ENCODE measurements at places on chromosomes 2 and 18.

DNA sequence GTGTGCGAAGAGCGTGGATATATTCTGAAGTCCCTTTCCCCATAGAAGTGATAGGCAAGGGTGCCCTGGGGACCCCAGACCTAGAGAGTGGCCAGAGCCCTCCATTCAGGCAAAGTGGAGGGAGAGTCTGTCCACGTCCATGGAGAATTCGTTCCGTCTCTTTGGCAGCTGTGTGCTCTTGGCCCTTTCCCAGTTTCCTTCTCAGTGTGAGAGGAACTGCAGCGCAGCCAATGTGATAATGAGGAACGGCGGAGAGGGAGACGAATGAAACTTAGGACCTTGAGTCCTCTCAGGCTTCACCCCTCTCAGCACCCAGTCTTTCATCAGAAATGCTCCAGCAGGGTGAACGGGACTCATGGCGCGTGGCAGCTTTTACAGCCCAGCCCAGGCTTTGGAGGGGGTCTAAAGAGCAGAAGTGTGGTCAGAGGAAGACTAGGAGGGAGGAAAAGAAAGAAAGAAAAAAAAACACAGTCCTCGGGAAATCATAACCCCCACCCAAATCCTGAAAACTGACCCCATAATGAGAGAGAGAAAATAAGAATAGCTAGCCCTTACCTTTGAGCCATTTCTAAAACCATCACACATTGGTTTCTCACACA lies 95.0 kb upstream of the RIOK3 start:
- DNase-seq = no peak

GRCh38 chr2:99780276-99780675 lies 290.5 kb upstream of the REV1 start:
- no peak for DNase-seq

GRCh38 chr18:11523804-11524203 lies 85.6 kb upstream of the SLC35G4 start:
- no peak for DNase-seq

- DNase-seq = no peak
Observed at GRCh38 chr2:212811036-212811805, 272.6 kb upstream of the ERBB4 start.

DNA sequence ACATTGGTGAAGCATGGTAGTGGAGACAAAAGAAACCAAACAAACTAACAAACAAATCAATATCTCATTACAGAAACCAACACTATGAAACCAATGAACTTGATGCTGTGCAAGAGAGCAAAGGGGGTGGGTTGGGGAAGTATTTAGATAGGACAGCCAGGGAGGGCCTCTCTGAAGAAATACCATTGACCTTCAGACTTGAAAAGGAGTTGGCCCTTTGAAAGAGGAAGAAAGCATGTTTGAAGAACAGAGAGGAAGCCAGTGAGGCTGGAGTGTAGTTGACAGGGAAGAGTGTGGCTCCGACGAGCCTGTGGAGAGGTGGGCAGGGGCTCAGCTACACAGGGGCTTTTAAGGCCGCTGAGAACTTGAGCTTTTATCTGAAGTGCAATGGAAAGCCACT lies 151.0 kb upstream of the GATA6 start:
- no peak for DNase-seq

- no peak for DNase-seq
Observed at GRCh38 chr18:32920796-32921787, 148.3 kb upstream of the KLHL14 start.

GRCh38 chr2:86304416-86304815 lies 33.0 kb downstream of the REEP1 start:
- DNase-seq = no peak

DNA sequence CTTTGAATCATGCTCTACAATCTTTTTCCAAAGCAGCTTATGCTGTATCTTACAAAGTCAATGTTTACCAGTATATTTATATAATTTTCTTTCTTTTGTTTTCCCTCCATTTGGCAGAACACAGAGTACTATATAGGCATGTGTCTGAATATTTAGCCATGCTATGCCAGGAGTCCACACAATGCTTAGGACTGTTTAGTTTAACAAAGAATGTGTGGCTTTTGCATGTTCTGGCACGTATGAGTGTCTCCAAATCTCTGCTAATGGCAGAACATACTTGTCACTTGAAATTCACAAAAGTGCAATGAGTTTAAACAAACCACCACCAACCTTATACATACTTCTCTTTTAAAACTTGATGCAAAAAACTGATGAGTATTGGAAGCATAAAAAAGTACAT lies 268.0 kb downstream of the NR4A2 start:
- DNase-seq = no peak

- no peak for DNase-seq
Observed at GRCh38 chr2:69013840-69014821, 1.2 kb downstream of the ANTXR1 start.

- no peak for DNase-seq
Observed at GRCh38 chr18:13893418-13893760, 21.9 kb downstream of the MC2R start.

GRCh38 chr18:67265464-67266245 lies 250.9 kb downstream of the DSEL start:
- no peak for DNase-seq

DNA sequence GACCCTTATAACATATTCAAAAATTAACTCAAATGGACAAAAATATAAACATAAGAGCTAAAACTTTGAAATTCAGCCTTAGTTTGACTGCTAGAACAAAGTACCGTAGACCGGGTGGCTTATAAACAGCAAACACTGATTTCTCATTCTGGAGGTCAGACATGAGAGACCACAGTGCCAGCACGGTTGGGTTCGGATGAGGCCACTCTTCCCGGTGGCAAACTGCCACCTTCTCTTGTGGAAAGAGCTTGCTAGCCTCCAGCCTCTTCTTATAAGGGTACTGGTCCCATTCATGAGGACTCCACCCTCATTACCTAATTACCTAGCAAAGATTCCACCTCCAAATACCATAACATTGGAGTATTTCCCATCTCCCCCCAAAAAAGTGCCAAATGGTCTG lies 91.3 kb downstream of the FAM210A start:
- DNase-seq = no peak

- DNase-seq = no peak
Observed at GRCh38 chr2:150646746-150647145, 159.3 kb upstream of the RND3 start.

- no peak for DNase-seq
Observed at GRCh38 chr2:236366397-236366796, 102.2 kb upstream of the ASB18 start.

GRCh38 chr2:159553727-159554126 lies 62.6 kb downstream of the BAZ2B start:
- DNase-seq = no peak

DNA sequence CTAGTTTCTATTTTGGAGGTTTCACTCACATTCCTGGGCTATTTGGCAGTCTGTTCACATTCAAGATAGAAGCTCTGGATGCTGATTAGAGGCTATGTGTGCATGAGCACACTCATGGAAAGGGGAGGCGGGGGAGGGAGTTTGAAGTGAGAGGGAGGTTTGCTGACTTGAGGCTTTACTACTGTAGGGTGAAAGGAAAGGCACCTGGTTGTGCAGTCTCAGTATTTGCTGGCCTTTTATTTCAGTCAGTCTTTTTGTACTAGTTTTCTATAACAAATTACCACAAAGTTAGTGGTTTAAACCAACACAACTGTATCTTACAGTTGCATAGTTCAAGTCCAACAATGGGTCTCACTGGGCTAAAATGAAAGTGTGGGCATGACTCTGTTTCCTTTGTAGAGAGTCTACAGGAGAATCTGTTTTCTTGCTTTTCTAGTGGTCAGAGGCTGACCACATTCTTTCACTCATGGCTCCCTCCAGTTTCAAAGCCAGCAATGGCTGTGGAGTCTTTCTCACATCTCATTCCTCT lies 47.7 kb upstream of the NR4A2 start:
- DNase-seq = no peak

- DNase-seq = no peak
Observed at GRCh38 chr2:53877112-53877511, 17.3 kb upstream of the GPR75 start.

DNA sequence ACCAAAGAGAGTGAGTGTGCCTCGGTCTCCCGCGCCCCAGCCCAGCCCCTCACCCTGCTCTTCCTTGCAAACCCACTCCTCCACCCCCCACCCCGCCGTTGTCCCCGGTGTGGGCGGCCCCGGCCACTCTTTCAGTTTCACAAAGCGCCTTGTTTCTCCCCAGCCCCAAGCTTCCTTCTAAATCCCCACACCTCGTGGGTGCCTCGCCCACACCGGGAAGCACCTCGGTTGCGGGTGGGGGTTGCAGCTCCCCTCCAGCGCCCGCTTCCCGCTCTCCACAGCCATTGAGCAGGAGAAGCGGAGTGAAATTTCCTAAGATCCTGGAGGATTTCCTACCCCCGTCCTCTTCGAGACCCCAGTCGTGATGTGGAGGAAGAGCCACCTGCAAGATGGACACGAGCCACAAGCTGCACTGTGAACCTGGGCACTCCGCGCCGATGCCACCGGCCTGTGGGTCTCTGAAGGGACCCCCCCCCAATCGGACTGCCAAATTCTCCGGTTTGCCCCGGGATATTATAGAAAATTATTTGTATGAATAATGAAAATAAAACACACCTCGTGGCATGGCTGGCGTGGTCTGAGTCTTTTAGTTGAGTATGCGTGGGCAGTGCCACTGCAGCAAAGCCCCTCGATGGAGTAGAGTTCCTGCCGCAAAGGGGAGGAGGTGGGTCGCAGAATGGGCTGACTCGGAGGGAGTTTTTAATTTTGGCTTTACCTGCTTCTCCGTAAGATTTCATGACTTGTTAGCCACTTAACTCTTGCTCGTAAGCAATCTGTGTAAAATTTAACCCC lies 848 bp downstream of the TMSB10 start:
- no peak for DNase-seq

DNA sequence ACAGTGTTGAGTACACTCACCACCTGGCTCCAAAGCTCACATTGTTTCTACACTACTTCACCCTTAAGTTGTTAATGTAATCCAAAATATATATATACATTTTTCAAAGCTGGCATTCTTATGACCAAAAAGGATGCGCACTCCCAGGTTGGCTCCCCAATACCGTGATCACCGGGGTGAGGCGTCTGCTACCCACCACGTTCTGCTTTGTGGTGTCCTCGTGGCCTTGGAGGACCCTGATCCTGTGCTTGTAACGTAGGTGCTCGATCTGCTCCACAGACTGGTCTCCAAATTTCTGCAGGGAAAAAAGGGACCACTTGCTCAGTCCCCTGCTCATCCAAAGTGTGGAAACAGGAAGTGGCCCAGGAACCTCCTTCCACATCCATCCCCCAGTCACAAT lies 25.8 kb downstream of the RPL31 start:
- no peak for DNase-seq

- no peak for DNase-seq
Observed at GRCh38 chr2:211248841-211249240, 692.4 kb downstream of the CPS1 start.

DNA sequence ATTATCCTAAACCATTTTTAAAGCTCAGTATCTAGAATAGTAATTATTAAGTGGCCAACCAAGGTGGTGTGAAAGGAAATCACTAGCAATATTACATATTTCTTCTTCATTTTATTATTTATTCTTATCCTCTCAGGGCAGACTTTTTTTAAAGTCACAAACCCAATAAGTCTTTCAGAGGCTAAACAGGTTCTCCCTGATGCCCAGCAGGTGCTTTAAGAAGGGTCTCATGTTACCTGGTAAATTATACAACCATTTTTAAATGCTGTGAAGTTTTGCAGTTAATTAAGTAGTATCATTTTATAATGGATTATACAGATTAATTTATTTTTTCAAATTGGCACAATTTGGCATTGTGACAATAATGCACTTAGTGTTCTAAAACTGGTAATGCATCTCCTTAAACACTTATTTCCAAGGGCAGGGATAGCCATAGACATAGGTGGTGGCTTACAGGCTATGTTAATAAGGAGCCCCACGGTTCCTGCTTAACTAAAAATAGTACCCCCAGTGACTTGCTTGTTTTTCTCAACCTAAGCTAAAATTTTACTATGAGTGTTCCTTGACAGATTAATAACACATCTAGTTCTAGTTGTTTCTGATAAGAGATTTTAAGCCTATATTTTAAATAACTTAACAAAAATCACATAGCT lies 67.0 kb downstream of the PMS1 start:
- no peak for DNase-seq

DNA sequence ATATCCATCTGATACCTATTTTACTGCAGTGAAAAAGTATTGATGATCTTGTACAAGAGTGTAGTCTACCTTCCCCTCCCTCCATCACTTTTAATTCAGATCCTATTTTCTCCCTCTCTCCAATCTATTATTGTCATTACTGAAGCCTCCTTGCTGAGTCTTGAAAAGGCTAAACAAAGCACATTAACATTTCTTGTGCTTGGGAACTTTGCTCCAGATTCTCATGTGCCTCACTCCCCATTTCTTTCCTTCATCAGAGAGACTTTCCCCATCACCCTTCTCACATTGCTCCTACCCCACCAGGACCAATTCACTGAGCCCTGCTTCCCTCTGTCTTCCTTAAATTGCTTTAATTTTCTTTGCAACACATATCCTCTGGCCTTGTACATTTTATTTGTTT lies 736.2 kb upstream of the GCFC2 start:
- no peak for DNase-seq

GRCh38 chr18:74243127-74243526 lies 48.6 kb downstream of the CYB5A start:
- DNase-seq = no peak

DNA sequence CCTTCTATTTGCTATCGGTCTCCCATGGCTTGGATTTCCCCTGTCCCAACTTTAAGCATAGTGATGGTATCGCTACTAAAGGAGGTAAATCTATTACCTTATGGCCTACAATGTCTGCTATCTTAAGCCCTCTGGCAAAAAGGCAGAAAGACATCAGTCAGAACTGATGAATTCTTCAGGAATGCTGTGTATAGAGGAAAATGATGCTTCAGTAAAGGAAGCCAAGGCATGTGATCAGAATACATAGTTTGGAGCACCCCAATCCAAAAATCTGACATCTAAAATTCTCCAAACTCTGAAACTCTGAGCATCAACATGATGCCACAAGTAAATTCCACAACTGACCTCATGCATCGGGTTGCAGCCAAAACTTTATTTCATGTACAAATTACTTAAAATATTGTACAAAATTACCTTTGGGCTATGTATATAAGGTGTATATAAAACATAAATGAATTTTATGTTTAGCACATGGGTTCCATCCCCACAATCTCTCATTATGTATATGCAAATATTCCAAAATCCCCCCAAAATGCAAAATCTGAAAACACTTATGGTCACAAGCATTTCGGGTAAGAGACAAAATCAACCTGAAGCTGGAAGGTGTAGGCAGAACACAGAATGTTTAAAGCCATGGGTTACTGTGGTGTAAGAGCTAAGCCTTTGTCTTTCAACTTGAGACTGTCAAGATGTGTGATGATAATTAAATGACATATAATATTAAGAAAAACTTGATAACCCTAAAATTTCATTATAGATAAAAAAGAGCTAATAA lies 66.2 kb downstream of the CUL3 start:
- no peak for DNase-seq

- no peak for DNase-seq
Observed at GRCh38 chr2:241025639-241026038, 27.2 kb downstream of the SNED1 start.

GRCh38 chr18:6950641-6951040 lies 167.0 kb downstream of the LAMA1 start:
- DNase-seq = no peak
